ENCODE measurements at places on chromosomes 6 and 20.
A peak's percentile ranks its signal among the peaks of the same experiment; 100 is the strongest.

GRCh38 chr6:6869094-6869493 lies 238.7 kb upstream of the RREB1 start:
- no peak for DNase-seq

DNA sequence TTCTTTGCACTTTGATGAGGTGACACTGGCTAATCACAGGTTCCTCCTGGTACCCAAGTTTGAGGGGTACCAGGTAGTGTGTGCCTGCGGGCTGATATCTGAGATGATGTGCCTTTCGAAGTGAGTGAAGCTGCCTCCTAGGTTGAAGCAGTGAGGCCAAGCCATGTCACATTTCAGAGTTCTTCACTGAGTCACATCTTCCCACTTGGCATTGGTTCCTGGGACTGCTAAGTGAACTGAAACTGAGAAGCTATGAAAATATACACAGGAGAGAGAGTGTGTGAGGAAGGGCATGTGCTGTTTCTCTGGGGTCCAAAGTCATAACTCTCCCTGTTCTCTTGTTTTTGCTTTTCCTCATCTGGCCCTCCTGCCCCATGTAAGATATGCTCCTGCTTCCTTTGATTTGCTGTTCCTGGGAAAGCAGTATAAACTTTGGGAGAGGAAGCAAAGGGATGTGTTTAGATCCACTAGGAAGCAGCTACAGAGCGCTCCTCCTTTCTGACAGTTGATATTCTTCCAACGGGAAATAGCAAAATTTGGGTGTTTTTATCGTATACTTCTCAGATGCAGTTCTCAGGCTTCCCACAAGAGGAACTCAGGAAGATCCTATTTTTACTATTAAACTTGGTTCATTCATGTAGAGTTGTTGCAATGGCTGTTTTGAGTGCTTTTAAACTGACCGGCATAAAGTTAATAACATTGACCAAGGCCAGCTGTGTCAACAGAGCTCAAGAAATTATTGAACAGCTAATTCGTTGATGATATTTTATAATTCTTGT lies 153.7 kb downstream of the MOXD1 start:
- DNase-seq: no peak

GRCh38 chr6:11653028-11653583 lies 115.6 kb downstream of the TMEM170B start:
- peak; percentile 19 for DNase-seq

DNA sequence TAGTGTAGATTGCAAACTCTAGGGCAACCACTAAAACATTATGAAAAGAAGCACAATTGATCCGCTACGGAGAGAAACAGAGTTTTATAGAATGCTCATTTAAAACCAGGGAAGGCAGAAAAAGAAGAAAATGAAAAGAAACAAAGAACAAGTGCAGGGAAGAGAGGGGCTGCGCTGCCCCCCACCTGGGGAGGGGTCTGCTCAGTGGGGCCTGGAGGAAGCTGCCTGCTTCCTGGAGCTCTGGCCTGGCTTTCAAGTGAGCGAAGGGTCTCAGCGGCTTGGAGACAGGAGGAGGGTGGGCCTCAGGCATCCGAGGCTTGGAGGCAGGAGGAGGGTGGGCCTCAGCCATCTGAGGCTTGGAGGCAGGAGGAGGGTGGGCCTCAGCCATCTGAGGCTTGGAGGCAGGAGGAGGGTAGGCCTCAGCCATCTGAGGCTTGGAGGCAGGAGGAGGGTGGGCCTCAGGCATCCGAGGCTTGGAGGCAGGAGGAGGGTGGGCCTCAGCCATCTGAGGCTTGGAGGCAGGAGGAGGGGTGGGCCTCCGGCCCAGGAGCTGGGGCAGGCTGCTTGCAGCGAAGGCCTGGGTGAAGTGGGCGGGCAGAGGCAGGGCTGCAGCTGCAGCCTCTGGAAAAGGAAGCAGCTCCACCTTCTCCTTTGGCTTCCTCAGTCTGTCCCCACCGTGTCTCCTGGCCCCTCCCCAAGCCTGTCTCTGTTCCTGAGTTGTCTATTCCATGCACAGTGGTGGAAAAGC lies 406.3 kb downstream of the TAF4 start:
- no peak for DNase-seq

- DNase-seq: no peak
These were observed 30.5 kb upstream of the RHAG start for GRCh38 chr6:49666930-49667757.

DNA sequence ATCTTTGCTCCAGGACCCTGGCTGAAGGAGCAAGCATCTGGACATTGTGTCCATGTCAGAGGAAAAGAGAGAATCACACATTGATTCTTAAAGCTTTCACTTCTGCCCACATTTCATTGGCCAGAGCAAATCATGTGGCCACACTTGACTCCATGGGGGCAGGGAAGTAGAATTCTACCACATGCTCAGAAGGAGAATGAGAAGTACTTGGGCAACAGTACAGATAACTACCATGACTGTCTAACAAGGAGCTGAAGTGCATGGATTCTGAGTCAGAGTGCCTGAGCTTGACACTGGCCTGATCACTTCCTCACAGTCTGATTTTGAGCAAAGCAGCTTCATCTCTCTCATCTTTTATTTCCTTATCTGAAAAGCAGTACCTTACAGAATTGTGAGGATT lies 38.6 kb downstream of the GHRH start:
- DNase-seq: no peak

DNA sequence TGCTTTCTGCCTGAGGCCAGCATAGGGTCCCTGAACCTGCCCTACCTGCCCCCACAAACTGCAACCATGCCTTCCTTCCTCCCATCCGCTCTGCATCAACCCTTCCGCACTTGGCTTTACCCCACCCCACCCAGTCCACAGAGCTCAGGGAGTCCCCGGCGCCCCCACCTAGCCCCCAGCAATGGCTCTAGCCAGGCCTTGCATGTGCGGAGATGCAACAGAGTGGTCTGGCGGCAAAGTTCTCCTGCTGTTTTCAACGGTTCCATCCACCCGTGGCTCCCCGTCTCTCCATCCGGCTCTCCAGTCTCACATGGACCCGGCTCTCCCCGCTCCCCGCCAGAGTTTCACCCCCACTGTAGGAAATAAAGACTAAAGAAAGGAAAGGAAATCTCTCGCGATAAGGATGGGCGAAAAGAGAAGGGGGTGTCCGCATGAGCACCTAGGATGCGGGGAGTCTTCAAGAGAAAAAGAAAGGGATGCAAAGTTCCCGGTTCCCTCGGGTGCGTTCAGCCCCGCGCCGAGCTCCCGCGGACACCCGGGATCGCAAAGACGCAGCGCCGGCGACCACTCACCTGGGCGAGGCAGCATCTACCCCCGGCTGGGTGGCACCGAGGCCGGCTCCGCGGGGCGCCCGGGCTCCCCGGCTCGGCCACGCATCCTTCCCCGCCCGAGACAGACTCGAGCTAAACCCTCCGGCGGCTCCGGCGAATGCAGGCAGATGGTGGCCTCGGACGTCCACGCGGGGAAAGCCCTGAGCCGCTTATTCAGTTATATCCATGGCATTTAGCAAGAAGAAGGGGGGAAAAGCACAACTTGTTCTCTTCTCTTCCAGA lies 579 bp downstream of the LRFN2 start:
- no peak for DNase-seq

- no peak for DNase-seq
These were observed 15.0 kb downstream of the RBM39 start for GRCh38 chr20:35726842-35727711.

- DNase-seq: no peak
These were observed 67.7 kb downstream of the SYNJ2 start for GRCh38 chr6:158049055-158050028.

DNA sequence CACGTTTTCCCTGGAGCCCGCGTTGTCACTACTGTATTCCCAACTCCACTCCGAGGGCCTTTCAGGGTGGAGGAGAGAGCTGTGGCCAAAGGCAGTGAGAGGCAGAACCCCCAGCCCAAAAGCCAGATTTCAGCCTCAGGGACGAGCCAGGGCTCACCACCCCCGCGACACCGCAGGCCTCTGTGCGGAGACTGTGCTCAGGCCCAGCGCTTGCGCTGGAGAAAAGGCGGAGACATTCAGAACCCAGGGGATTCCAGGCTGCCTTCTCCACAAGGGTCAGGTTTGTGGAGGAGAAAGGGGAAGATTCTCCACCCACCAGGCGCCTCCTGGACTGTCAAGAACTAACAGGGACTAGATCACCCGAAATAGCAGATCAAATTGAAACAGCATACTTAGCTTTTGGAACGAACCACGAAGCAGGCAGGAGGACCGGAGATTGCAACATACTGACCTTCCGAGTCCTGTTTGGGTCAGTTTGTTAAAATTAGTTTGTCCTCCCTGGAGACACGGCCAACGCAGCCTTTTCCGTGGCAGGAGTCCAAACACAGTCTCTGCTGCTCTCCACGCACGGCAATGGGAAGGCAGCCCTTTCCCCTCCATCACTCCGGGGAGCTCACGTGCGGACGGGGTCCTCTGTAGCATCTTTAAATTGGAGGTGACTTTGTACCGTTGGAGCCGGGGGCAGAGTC lies 14.4 kb downstream of the DLL1 start:
- no peak for DNase-seq

- no peak for DNase-seq
These were observed 404.3 kb downstream of the CDH26 start for GRCh38 chr20:60362531-60362930.

GRCh38 chr6:30542404-30542725 lies 13.9 kb downstream of the GNL1 start:
- DNase-seq: no peak

DNA sequence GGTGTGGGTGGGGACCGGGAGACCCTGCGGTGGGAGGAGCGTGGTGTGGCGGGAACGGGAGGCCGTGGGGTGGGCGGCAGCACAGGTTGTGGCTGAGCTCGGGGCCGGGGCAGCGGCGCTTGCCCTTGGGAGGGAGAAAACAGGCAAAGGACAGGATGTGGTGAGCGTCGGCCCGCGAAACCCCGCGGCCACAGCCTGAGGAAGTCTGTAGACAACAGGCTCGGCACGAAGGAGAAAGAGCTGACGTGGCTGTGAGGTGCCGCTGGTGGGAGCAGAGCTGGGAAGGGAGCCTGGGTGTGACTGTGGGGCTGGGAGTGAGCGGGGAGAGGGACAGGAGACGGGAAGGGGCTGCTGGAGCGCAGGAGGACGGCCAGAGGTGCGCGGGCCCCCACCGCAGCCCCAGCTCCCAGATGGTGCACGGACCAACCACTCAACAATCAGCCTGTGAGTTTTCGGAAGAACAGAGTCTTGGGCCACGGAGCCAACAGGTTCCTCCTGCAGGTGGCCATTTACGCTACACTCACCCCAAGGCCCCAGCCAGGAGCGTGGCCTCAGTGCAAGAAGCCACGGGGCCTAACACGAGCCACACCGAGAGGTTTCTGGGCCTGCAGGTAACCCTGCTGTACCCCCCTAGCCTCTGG lies 202.8 kb downstream of the DLL1 start:
- DNase-seq: peak; percentile 81

DNA sequence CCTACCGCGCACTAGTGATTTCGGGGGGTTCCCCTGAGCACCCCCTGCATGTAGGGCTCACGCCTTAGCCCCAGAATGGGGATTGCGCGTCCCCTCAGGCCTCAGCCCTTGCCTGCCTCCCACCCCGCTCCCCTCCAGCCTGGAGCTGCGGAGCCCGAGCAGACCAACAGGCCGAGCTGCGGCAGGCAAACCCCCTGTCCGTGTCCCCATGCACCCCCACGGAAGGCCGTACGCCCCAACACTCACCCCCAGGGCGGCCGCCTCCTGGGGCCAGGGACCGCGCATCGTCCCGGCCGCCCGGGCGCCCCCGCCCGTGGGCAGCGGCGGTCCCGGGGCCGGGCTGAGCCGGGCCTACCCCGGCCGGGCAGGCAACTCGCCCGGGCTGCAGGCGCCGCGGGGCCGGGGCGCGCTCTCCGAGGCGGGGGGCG lies 1.2 kb upstream of the KCNB1 start:
- no peak for DNase-seq

DNA sequence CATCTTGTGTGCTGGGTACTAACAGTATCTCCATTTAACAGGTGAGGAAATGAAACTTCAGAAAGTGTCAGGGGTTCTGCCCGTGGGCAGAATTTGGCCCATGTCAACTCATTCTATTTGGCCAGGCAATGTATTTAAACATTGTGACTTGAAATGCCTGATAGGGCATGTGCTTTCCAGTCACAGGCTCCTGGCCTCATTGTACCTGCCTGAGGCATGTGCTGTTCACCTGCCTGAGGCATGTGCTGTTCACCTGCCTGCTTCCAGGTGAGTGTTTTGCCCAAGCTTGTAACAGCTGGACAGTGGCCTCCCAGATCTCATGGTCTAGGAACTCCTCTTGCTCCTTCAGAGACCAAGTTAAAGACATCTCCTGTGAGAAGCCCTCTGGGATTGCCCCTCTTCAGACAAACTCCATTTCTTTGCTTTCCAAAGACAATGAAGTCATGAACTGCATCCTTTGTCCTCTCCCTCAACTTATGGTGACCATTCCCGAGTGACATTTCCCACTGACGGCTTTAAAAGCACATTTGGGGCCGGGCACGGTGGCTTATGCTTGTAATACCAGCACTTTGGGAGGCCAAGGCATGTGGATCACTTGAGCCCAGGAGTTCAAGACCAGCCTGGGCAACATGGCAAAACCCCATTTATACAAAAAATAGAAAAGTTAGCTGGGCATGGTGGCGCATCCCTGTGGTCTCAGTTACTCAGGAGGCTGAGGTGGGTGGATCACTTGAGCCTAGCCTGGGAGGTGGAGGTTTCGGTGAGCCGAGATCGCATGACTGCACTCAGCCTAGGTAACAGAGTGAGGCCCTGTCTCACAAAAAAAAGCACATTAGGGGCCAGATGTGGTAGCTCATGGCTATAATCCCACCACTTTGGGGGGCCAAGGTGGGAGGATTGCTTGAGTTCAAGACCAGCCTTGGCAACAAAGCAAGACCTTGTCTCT lies 48.7 kb downstream of the BCAS4 start:
- DNase-seq: no peak

- DNase-seq: no peak
These were observed 74.2 kb upstream of the DSP start for GRCh38 chr6:7467007-7467897.

DNA sequence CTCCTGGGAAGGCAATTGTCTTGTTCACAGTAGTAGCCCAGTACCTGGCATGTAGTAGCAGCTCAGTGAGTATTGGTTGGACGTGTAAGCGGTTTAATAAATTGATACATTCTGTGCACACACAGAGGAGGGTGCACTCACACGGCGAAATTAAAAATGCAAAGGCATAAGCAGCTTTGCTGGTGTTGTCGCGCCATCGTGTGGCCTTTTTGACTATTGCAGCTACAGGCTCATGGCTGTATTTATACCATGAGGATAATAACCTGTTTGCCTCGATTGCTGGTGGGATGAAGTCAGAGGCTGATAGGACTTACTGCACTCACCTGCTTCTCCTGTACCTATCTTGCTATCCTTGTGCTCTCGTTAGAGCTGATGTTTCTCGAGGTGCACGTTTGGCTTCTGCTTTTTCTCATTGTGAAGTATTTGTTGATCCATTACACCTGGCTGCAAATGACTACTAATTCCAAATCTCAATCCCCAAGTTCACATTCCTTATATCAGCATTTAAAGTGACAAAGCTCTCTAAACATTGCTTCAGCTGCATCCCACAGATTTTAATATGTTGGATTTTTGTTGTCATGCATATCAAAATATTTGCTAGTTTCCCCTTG lies 61.5 kb downstream of the TBXT start:
- peak; percentile 37 for DNase-seq

Data from GM12891 (cell line).